Hematopoietic multipotent progenitor cell treated with erythropoietin and hydrocortisone succinate and interleukin-3 and kit ligand, for 17 days (in vitro differentiated cells): ENCODE measurements at places on chromosomes 11 and 22.

DNA sequence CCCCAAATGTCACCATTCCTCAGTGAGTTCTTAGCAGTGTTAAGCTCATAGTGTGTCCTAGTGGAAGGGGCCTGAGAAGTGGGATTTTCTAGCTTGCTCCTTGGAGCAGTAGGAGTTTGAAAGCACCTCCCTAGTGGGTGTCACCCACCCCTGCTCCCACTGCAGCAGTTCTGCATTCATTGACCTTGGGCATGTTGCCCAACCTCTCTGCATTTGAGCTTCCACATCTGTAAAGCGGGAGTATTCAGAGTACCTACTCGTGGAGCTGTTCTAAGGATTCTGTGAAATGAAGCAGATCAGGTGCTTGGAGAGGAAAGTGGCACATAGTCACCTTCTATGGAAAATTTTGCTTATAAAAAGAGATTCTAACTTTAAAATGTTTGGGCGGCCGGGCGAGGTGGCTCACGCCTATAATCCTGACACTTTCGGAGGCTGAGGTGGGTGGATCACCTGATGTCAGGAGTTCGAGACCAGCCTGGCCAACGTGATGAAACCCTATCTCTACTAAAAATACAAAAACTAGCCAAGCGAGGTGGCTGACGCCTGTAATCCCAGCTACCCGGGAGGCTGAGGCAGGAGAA is 16.9 kb downstream of the LMO2 start:
- peak; percentile 40 for DNase-seq

- DNase-seq, result no peak
Measured at GRCh38 chr11:125902277-125902926, 604 bp downstream of the PUS3 start.

DNA sequence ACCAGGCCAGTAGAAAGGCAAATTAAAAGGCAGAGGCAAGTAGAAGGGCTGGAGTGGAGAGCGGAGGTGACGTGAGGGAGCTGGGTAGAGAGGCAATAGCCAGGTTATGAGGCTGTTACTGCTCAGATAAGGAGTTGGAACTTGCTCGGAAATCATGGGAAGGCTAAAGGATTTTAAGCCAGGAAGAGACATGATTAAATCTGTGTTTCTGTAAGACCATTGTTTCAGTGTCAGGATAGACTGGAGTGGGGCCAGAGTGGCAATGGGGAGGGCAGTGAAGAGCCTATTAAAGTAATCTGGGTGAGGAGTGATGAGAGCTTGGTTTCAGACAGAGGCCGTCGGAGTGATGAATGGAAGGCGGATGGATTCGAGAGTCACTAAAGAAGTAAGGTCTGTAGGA is 39.0 kb downstream of the GRAMD1B start:
- DNase-seq, result no peak

DNA sequence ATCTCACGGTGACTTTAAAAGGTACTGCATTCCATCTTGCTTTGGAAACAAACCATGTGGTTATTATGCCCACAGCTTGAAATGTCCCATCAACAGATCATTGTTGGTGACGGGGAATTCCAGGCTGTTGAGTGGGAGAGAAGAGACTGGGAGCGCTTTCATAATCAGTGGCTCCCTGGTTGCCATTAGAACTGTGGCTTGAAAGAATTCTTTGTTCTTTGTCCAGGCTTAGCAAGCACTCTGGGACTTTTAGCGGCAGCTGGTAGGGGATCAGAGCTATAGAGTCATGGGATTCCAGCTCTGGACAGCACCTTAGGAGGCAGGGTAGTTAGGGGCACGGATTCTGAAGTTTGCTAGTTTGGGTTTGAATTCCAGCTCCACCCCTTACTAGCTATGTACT is 22.0 kb downstream of the MMP20 start:
- no peak for DNase-seq

GRCh38 chr11:118287006-118287405 is 17.5 kb upstream of the CD3E start:
- DNase-seq, result no peak

GRCh38 chr11:117906710-117907109 is 22.5 kb downstream of the TMPRSS13 start:
- DNase-seq, result peak; percentile 8

DNA sequence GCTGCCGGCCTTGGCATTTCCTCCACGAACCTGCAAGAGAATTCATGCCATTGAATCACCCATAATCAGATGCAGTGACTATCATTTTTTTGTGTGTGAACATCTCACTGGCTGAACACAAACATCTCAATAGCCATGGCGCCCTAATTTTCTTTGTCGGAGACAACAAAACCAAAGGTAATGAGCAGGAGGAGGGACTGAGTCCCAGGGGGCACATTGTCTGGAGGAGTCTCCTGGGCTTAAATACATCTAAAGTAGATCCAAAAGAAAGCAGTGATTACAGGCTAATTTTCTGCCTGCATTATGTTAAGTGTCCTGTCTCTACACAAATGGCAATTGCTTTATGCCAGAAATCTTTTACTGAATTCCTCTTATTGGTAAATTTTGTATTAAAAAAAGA is 113.5 kb downstream of the NTM start:
- DNase-seq, result no peak

DNA sequence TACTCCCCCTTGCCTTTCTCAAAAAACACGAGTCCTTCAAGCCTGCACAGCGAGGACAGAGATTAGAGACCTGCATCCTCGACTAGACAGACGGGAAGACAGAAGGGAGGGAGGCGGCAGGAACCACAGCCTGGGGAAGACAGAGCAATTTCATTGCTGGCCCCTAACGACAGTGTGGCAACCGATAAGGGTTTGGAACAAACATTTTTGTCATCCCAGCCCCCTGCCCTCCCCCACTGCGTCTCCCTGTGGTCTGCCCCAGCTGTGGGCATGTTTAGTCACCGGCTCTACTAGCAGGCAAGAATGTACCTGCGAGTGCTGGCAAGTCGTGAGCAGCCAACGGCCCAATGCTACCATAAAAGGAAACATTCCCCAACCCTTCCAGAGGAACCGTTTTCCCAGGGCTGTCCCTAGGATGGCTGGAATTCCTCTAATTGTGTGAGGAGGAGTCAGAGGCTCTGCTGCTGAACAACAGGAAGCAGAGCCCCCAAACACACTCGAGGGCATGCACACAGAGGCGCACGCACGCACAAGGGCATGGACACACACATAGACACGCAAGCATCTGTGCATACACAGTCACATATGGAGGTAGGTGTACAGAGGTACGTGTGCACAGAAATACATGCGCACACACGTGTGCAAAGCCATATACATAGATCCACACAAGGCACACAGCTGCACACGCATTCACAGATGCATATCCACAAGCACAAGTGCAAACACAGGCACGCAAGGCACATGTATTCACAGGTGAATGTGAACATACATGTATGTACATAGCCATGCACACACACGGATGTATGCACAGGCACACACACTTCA is 58.3 kb downstream of the MYH9 start:
- DNase-seq, result no peak

DNA sequence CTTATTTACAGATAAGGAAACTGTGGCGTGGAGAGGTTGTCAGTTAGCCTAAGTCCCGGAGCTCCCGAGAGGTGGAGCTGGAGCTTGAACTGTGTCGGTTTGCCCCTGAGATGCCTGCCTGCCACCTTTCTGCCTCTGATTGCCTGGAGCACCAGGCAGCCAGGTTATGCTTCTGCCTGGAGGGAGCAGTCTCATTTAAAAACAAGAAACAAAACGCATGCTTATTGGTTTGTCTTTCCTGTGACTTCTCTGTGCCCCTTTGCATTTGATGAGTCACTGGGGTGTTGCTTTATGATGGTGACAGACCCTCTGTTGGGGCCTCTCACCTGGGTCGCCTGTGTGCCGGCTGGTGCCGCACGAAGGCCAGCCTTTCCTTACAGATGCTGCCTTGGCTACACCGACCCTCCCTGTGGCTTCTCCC is 12.2 kb downstream of the AP2A2 start:
- no peak for DNase-seq

DNA sequence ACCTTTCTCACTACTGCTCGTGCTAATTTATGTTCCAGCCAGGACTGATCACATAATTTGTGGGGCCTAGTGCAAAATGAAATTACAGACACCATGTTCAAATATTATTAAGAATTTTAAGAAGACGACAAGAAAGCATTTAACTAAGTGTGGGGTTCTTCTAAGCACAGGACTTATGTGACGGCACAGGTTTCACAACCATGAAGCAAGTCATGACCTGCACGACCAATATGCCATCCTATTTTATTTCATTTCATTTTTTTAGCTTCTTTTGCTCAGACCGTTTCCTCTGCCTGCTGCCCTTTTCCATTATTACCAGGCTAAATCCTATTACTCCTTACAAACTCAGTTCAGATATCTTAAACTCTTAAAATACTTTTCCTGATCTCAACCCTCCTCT is 462.5 kb downstream of the AASDHPPT start:
- DNase-seq, result no peak

- no peak for DNase-seq
Measured at GRCh38 chr11:38721586-38722315, 2123.7 kb upstream of the RAG2 start.

DNA sequence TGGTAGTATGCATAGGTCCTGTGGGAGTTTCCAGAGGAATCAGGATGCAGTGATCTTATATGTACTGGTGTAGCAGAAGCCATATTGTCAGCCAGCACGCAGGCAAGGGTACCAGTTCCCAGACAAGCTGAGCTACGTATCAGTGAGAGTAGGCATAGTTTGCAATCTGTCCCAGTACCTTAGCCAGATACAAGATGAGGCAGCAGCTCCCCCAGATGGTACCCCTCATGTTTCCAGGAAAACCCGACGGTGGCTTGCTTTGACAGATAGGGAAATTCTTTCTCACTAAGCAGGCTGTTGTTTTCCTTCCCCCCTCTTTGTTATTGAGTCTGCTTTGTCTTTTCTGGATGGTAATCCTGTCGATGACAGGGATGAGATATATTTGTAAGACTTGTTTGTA is 109.7 kb upstream of the RRM1 start:
- peak; percentile 61 for DNase-seq

GRCh38 chr11:88326099-88326498 is 11.4 kb downstream of the CTSC start:
- DNase-seq, result no peak

DNA sequence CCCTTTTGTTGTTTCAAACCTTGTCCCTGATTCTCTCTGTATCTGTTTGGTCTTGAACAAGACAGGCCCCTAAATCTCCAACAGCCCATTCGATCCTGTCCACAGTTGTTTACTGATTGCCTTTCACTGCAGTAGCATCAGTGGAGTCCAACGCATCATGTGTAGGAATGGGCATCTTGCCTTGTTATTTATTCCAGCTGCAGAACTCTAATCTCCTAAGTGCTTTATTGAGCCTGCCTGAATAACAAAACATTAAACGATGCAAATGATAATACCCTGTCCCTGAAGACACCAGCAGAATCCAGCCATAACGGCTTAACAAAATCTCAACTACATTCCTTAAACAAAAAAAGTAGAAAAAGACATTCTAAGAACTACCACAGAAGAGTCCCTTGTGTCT is 50.1 kb downstream of the SLC35F2 start:
- no peak for DNase-seq

- DNase-seq, result no peak
Measured at GRCh38 chr11:107710301-107710700, 1.6 kb downstream of the SLN start.

- no peak for DNase-seq
Measured at GRCh38 chr22:11042116-11042515, 4485.9 kb upstream of the OR11H1 start.

GRCh38 chr11:134667505-134667904 is 255.5 kb upstream of the B3GAT1 start:
- DNase-seq, result no peak

DNA sequence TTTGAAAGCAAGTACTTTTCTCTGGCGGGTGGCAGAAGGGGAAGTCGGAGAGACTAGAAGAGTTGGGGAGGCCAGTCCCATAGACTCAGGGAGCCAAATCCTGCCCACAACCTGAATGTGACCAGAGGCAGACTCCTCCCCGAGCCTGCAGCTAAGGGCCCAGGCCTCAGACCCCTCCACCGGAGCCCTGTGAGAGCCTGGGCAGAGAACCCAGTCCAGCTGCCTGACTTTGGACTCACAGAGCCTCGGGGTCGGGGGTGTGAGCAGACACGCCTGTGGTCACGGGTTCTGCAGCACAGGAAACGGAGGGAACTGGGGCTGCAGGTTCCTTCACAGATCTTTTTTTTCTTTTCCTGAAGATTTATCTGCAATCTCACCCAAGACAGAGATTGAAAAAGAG is 312.3 kb downstream of the CTTN start:
- DNase-seq, result no peak

- DNase-seq, result no peak
Measured at GRCh38 chr11:128707681-128708080, 13.8 kb downstream of the FLI1 start.

DNA sequence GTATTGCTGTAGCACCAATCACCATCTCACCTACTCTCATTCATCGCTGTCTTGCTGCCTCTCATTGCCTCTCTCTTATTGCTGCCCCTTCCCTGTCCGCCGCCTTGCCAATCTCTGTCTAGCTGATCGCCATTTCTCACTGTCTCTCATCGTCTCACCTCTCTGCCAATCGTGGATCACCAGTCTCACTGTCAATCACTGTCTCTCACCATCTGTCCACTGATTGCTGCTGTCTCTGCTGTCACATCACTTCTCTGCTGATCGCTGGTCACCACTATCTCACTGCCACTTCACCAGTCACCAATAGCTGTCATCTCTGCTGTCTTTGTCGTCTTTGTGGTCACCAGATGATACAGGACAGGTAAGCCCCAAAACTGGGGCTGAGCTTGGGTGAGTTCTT is 20.6 kb upstream of the RNASEH2C start:
- DNase-seq, result no peak

GRCh38 chr11:415640-416041 is 842 bp upstream of the SIGIRR start:
- no peak for DNase-seq

- no peak for DNase-seq
Measured at GRCh38 chr11:132904091-132904490, 628.2 kb downstream of the OPCML start.

DNA sequence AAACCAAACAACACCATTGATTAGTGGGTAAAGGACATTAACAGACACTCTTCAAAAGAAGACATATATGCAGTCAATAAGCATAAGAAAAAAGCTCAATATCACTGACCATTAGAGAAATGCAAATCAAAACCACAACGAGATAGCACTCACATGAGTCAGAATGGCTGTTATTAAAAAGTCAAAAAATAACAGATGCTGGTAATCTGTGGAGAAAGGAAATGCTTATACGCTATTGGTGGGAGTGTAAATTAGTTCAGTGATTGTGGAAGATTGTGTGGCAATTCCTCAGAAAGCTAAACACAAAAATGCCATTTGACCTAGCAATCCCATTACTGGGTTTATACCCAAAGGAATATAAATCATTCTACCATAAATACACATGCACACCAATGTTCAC is 182.6 kb downstream of the TRPC6 start:
- no peak for DNase-seq

- DNase-seq, result peak; percentile 88
Measured at GRCh38 chr11:62728171-62728988, at the start of gene TTC9C. TTC9C (plus strand) TSS chr11:62728486; CDS start chr11:62728849, 363 bp downstream.

- no peak for DNase-seq
Measured at GRCh38 chr22:30221121-30221992, 25.2 kb downstream of the LIF start.

- no peak for DNase-seq
Measured at GRCh38 chr11:124760205-124760652, 1.9 kb downstream of the ESAM start.

- DNase-seq, result no peak
Measured at GRCh38 chr11:133930767-133931448, 25.9 kb downstream of the IGSF9B start.

GRCh38 chr11:117946156-117946841 is 17.1 kb upstream of the TMPRSS13 start:
- DNase-seq, result no peak
